Nucleus accumbens (tissue), 56 donors: ENCODE measurements at places on chromosomes 13 and 19.

DNA sequence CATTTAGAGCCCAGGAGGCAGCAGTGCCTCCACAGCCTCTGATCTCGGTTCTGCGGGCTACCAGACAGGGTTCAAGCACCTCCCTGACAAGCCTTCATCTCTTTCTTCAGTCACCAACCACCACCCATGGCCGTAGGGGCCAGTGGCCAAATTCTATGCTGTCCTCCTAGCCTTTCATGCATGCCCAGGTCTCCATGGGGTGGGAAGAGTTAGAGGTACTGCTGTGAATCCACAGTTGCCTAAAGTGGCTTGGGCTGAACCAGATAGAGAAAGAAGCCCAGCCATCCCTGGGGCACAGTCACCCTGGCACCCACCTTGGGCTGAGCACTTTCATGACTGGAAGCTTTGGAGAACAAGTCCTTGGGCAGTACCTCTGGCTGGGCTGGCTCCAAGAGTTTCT, 97.4 kb downstream of the ZDHHC20 start:
- DNase-seq: no peak

DNA sequence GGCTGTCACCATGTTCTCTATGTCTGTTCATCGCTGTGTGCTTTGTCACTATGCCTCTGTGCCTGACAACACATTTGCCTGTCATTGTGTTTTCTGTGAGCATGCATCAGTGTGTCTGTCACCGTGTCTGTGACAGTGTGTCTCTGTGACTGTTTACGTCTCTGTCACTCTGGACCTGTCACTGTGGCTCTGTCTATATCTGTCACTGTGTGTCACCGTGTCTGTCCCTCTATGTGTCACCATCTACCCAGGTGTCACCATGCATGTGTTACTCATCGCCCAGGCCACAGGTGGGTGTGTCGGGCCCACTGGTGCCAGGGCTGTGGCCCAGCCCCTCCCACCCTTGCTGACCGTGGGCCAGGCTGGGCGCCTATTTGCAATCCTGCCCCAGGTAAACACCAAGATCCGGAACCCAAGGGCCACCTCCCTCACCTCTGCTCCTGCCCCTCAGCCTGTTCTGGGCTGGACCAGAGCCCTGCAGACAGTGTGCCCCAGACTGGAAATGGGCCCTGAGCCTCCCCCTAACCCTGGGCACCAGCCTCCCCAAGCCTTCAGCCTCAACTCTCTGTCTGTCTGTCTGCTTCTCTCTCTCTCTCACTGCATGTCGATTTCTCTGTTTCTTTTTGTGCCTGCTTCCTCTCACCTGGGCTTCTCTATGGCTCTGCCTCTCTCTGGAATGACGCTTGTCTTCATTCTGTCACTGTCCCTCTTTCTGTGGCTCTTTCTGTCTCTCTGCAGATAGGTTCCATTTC, 7.7 kb downstream of the IRF2BP1 start:
- DNase-seq: no peak

DNA sequence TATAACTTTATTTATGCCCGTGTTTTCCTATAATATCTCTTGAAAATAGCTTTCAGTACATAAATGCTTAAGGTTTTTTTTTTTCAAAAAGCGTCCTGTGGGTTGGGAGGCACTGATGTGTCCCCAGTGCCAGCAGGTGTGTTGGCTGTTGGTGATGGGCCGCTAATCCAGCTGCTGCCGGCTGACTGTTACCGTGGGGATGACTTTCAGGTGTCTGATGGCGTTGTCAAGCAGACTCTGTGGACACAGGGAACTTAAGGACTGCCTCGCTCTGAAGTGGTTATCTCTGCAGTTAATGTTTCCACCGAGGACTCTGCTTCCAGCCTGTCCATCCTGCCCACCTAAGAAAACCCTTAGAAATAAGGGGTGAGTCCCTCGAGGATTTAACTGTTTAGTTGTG, 94.5 kb downstream of the ANKRD10 start:
- DNase-seq: no peak

DNA sequence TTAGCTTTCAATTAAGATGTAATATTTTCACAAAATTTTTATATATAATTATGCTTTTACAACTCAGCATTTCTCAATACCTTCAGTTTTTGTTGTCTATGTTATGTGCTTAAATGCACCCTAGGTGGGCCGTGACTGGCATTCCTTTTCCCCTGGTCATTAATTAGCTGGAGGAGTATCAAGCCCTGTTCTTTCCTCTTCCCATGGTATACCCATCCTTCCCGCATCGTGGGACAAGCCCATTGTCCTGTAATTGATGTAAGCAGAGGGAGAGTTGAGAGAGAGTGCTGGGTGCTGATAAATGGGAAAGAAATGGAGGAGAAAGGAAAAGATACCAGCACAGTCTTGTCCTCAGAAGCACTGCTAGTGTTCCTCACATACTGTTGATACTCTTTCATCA, 591.7 kb downstream of the GPC6 start:
- no peak for DNase-seq

GRCh38 chr19:48950159-48950558, 4.5 kb upstream of the BAX start:
- no peak for DNase-seq

GRCh38 chr13:89900104-89900765, 1447.3 kb upstream of the MIR17HG start:
- no peak for DNase-seq

GRCh38 chr13:41833201-41833600, 127.7 kb downstream of the VWA8 start:
- peak; percentile 17 for DNase-seq

DNA sequence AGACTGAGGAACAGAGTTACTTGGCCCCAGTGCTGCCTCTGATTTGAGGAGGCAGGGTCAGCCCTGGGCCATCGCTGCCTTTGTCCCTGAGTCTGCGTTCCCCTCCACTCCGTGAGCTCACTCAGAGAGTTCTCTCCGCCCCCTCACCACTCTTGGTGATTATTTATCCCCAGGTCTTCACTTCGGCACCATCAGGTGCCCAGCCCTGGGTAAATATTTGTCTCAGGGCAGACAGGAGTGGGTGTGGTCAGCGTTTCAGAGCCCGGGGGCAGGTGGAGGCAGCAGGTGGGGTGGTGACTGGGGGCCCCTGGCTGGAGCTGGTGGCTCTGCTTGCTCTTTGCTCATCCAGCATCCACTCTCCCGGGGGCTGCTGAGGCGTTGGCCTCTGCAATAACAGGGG, 20.6 kb downstream of the PPP1R37 start:
- DNase-seq: no peak

DNA sequence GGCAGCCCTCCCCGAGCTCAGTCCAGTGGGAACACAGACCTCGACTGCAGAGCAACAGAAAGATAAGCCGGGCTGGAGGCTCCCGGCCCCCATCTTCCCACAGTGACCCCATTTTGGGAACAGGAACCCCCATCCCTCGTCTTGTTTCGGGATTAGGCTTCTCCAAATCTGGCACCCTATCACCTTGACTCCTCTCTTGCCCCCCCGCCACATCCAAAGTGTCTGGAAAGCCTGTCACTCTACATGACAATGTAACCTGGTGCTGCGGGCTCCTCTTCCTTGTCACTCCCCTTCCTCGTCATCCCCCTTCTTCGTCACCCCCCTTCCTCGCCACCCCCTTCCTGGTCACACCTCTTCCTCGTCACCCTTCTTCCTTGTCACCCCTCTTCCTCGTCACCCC, 10.1 kb downstream of the PAK4 start:
- DNase-seq: no peak
